ENCODE measurements at places on chromosomes 12 and 14. TPM values are rescaled to one million over a fixed set of nuclear protein-coding genes. Genes with fewer than 3 reads are reported as not detected.

The FSCB gene
- total RNA-seq: not detected

The HOXC11 gene
- 0.36 TPM for total RNA-seq

The IL26 gene
- not detected for total RNA-seq

The LGR5 gene
- total RNA-seq: not detected

The CLEC2A gene
- total RNA-seq: not detected

The CAPZA3 gene
- total RNA-seq: not detected
